ENCODE measurements at places on chromosomes 4 and X.
A peak's percentile ranks its signal among the peaks of the same experiment; 100 is the strongest.

- DNase-seq = no peak
These were observed 6.8 kb upstream of the CXCL2 start for GRCh38 chr4:74105656-74106280.

DNA sequence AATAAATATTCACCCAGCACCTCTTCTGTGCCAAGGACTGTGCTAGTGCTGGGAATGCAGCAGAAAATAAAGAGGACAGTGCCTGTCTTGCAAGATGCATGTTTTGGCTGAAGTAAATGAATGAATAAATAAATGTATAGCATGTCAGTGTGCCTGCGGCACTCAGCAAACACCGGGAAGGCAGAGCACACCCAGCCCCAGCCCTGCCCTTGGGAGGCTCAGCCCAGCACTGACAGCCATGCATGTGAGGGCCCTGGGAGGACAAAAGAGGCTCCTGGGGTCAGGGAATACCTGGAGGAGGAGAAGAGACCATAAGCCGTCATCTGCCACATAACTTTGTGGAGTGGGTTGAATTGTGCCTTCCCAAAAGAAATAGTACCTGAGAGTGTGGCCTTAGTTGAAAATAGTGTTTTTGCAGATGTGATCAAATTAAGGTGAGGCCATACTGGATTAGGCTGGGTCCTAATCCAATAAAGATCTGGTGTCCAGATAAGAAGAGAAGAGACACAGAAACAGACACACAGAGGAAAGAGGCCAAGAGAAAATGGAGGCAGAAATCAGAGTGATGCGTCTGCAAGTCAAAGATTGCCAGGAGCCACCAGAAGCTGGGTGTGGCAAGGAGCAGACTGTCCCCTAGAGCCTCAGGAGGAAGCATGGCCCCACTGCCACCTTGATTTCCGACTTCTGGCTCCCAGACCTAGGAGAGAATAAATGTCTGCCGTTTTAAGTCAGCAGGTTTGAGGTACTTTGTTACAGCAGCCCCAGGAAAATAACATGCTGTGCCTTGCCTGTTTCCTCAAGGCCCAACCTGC is 16.3 kb downstream of the C4orf50 start:
- DNase-seq = no peak

GRCh38 chrX:43552156-43552555 is 103.9 kb upstream of the MAOA start:
- DNase-seq = no peak

- DNase-seq = no peak
These were observed 43.6 kb downstream of the TSC22D3 start for GRCh38 chrX:107731831-107732502.

DNA sequence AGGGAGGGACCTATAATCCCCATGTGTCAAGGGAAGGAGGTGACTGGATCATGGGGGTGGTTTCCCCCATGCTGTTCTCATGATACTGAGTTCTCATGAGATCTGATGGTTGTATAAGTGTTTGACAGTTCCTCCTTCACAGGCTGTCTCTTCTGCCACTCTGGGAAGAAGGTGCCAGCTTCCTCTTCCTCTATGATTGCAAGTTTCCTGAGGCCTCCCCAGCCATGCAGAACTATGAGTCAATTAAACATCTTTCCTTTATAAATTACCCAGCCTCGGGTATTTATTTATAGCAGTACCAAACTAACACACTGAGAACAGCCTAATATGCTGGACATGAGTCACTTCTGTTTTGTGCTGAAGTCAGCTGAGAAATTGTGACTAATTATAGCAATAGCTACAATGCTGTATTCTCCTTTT is 656.9 kb upstream of the CPEB2 start:
- peak; percentile 5 for DNase-seq

DNA sequence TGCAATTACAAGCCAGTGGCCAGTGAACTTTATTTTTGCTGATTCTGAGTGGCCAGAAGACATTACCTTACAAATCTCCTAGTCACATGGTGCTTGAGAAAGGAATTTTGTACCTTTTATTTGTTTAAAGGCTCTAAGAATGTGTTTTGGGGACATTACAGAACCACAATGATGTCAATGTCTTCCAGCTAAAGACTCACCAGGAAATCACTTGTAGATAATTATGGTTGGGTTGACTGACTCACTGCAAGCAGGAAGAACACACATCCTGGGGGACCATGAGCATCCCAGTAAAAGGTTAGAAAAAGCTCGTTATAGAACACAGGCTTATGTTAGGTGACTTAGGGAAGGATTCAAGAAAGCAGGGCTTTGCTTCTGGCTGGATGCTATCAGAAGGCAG is 119.4 kb upstream of the FAM9B start:
- DNase-seq = no peak

Data from CD4-positive, alpha-beta T cell treated with Interleukin-17A for 1 hour (primary cell).